ENCODE measurements at places on chromosomes 1 and 21.

GRCh38 chr1:151992303-151993083 is 1.2 kb downstream of the S100A10 start:
- DNase-seq: no peak

- no peak for DNase-seq
Observed at GRCh38 chr1:223641523-223642039, 23.9 kb downstream of the CAPN8 start.

DNA sequence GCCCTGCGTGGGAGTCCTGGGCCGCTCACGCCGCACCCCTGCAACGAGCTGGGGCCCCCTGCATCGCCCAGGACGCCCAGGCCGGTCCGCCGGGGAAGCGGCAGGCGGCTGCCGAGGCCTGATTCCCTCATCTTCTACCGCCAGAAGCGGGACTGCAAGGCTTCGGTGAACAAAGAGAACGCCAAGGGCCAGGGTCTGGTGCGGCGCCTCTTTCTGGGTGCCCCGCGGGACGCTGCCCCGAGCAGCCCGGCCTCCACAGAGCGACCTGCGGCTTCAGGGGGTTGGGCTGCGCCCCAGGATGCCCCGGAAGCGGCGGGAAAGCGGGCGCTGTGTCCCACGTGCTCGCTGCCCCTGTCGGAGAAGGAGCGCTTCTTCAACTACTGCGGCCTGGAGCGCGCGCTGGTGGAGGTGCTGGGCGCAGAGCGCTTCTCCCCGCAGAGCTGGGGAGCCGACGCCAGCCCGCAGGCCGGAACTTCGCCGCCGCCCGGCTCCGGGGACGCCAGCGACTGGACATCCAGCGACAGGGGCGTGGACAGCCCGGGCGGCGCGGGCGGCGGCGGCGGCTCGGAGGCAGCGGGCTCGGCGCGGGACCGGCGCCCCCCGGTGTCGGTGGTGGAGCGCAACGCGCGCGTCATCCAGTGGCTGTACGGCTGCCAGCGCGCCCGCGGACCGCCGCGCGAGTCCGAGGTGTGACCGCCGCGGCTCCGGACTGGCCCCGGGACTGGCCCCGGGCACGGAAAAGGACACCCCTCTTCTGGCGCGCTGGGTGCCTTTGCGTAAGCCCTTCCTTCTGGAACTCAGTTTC is 2.7 kb downstream of the FAM110D start:
- no peak for DNase-seq

DNA sequence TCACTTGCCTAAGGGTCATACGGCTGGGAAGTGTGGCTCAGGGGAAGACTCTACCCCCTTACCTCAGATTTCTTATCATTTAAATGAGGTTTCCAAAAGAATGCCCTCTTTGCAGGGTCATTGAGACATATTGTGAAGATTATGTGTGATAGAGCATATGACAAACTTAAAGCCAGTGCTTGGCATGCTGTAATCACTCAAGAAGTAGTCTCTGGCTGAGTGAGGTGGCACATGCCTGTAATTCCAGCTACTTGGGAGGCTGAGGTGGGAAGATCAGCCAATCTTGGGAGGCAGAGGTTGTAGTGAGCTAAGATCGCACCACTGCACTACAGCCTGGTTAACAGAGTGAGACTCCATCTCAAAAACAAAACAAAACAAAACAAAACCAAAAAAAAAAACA is 7.5 kb upstream of the LDLRAD2 start:
- peak; percentile 38 for DNase-seq

- no peak for DNase-seq
Observed at GRCh38 chr1:1260843-1261560, 12.7 kb downstream of the UBE2J2 start.

DNA sequence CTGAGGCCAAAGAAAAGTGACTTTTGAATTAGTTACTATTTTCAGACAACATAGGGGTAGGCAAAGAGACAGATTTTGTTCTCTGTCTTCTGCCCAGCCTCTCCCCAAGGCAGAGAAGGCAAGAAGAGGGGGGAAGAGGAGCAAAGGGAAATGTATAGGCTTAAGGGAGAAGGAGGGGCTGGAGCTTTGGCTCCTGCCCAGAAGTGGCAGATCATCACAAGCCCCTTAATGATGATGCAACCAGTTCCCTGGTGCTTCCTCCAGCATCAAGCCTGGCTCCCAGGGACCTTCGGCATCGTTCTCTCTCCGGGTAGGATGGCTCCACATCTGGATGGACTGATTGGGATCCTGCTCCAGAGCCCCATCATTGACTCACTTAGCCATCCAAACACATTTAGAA is 112.8 kb downstream of the KCND3 start:
- no peak for DNase-seq

DNA sequence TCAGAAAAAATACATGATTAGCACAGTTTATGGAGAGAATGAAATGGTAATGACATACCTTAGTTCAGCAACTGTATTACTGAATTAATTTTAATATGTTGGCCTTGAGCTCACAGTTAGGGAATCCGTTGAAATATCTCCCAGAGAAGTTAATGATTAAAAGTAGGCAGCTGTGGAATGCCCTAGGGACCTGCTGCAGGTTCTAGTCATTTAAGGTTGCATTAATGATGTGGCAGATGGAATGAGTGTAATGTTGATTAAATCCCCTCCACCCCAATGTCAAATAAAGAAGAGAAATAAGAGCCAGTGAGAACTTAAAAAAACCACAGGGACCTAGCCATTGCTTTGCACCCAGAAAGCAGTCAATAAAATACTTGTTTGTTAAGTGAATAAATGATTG is 40.3 kb upstream of the TRIM45 start:
- no peak for DNase-seq

- peak; percentile 76 for DNase-seq
Observed at GRCh38 chr1:19113697-19114092, 96.4 kb downstream of the UBR4 start.

- no peak for DNase-seq
Observed at GRCh38 chr1:21254335-21254951, 35.8 kb downstream of the ECE1 start.

- DNase-seq: no peak
Observed at GRCh38 chr1:86872086-86872485, 41.8 kb downstream of the SELENOF start.

GRCh38 chr1:41504114-41505035 is 19.9 kb upstream of the EDN2 start:
- DNase-seq: no peak

GRCh38 chr1:56094168-56094567 is 485.2 kb downstream of the PLPP3 start:
- no peak for DNase-seq

GRCh38 chr1:26970810-26971209 is 10.5 kb upstream of the KDF1 start:
- no peak for DNase-seq

DNA sequence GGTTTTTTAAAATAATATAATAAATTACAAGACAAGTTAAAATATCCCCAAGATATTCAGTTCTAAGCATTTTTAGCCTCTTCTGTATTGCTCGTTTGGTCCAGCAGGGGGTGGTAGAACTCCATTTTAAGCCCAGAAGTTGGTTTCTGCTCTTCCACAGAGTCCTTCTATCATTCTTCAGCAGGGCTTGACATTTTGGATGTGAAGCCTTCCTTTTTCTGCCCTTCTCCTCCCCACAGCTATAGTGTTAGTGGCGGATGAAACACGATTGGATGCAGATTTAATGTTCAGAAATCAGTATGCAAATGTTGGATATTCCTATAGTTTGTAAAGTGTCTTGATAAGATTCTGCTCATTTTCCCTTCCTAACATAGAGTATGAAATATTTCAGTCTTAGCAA is 1.4 kb downstream of the NCAM2 start:
- DNase-seq: peak; percentile 84

- DNase-seq: no peak
Observed at GRCh38 chr1:212777151-212777550, 14.4 kb downstream of the NSL1 start.

DNA sequence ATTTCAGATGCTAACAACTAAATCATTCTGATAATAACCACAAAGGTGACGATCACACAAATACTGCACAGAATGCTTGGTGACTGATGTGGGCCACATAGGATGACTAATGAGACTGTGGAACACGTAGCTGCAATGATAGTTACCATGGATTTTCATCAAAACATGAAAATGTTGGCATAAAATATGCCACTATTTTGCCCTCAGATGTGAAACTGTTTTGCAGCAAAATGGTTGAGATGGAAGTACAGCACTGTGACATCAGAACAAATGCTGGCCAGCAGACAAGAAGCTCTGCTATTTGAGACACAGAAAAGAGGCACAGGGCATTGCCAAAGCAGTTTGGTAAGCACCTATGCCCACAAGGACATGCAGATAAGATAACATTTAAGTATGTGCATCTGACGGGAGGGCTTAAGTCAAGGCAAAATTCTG is 83.8 kb downstream of the NIBAN1 start:
- no peak for DNase-seq

DNA sequence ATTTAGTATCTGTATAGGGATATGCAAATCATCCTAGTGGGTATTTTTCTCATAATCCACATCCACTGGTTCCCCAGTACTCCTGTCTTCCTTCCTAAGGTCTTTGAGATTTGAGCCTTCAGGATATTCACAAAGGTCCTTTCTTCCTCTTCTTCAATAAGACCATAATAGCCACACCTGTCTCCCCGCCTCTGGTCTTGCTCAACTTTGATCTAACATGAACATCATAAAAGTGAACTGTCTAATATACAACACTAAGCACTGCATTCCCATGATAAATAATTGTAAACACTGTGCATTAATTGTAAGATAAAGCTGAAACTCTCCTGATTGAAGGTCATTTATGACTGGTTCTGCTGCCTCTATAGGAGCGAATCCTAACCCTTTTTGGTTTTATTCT is 184.6 kb downstream of the DENND1B start:
- no peak for DNase-seq

DNA sequence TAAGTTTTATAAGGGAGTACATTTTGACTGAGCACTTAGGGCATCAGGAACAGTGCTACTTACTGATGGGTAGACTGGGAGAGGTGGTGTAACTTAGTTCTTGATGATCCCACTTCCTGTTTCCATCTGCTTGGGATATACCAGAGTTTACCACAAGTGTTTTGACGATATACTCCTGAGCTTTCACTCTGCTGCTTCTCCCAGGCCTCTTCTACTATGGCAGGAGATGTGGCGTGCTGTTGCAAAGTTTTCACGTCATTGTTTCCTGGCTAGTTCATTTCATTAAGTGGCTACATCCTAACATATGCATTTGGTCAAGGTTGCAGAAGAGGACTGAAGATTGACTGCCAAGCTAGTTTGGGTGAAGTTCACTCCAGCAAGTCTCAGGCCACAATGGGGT is 41.3 kb upstream of the LAMC2 start:
- DNase-seq: no peak

- no peak for DNase-seq
Observed at GRCh38 chr21:14875186-14875585, 189.6 kb downstream of the NRIP1 start.

GRCh38 chr1:89949991-89950624 is 44.8 kb upstream of the ZNF326 start:
- peak; percentile 54 for DNase-seq

DNA sequence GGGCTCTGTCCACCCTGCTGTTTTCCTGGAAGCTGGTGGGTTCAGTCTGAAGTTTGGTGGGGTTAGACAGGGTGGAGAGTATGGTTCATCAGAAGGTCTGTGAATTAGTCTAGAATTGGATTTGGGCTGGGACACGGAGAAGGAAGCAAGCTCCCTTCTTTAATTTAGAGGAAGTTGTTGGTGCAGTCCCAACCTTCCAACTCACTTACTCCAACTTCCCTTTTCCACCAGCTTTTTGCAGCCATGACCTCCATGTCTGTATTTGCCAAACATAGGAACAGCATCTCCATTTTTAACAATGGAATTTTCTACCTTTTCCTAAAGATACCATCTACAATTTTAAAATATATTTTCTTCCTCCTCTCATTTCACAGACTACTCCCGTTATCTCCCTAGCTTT is 28.5 kb upstream of the PRELP start:
- DNase-seq: no peak

- no peak for DNase-seq
Observed at GRCh38 chr1:53592985-53593757, 134.0 kb downstream of the DMRTB1 start.

- no peak for DNase-seq
Observed at GRCh38 chr1:234607109-234608024, 2.6 kb downstream of the IRF2BP2 start.

DNA sequence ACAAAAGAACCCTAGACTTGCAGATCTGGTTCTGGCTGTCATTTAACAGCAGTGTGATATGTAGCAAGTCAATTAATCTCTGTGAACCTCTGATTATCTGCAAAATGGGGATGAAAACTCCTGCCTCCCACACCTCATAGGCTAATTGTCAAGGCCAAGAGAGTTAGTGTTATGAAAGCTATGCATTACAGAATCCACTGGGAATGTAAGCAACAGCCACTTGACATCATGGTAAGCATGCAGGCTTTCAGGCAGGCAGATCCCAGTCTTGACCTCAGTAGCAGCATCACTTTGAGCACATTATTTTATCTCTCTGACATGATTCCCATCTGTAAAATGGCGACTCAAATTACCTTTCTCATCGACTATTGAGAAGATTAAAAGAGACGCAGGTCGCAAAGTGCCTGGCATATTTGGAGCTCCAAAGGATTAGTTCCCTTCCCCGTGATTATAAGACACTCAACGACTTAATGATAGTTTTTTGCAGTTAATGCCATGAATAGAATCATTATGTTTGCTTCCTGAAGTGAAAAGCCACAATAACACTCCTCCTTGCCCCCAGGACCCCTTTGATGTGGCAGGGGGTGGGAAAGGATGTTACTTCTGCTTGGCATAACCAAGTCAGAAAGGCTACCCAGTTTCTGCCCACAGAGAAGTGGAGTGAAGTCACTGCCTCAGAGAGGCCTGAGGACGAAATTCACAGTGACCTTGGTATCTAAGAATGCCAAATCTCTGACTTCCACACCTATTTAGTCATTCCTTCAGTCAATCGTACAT is 273.0 kb upstream of the NFIA start:
- no peak for DNase-seq

- DNase-seq: peak; percentile 65
Observed at GRCh38 chr1:30315185-30315960, 408.0 kb downstream of the MATN1 start.

DNA sequence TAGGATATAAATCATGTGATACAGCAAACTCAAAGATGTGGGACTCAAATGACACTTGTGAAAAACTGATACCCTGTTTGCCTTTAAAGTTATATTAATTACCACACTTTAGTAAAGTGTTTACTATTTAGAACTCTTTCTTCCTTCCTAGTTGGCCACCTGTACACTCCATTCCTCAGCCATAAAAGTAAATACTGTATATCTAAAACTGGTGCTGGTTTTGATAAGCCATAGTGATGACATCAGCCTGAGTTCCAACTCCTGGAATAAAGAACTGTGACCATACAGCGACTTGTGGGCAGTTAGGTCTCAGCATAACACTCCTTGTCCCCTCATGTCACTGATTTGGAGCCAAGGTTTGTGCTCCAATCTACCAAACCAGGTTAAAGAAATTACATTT is 2.8 kb downstream of the PTGER3 start:
- no peak for DNase-seq

GRCh38 chr1:51215169-51215568 is 20.9 kb upstream of the RNF11 start:
- DNase-seq: no peak

GRCh38 chr1:231899713-231900435 is 273.3 kb downstream of the DISC1 start:
- DNase-seq: no peak

- no peak for DNase-seq
Observed at GRCh38 chr1:6006882-6007281, 14.7 kb upstream of the NPHP4 start.

GRCh38 chr1:42150651-42151050 is 2.6 kb upstream of the GUCA2B start:
- no peak for DNase-seq

GRCh38 chr1:56424744-56425493 is 154.4 kb downstream of the PLPP3 start:
- peak; percentile 93 for DNase-seq

- DNase-seq: no peak
Observed at GRCh38 chr1:165152727-165153126, 203.8 kb downstream of the LMX1A start.

Measured in Karpas-422 (cell line).